ENCODE measurements at places on chromosomes 12 and 14.

GRCh38 chr12:116929885-116930284, 19.1 kb downstream of the FBXW8 start:
- no peak for DNase-seq

DNA sequence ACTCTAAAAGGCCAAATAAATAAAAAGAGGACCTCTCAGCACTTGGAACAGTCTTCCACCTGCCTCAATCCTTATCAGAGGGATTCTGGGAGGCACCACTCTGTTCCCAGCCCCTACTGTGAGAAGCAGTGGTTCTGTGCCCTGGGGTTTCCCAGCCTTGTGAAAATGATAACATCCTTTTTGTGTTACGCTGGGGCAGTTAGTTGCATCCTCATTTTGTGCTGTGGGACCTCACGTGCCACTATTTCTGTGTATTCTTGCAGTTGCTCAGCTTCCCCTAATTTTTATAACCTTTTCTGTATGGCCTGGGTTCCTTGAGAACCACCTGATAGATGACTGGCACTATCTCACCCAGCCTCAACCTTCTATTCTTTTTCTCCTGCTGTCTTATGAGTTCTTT, 10.8 kb upstream of the CMA1 start:
- DNase-seq = no peak

- no peak for DNase-seq
Measured at GRCh38 chr12:3795066-3795465, 42.2 kb upstream of the CRACR2A start.

- no peak for DNase-seq
Measured at GRCh38 chr12:53755893-53756292, 4.1 kb upstream of the CISTR start.

DNA sequence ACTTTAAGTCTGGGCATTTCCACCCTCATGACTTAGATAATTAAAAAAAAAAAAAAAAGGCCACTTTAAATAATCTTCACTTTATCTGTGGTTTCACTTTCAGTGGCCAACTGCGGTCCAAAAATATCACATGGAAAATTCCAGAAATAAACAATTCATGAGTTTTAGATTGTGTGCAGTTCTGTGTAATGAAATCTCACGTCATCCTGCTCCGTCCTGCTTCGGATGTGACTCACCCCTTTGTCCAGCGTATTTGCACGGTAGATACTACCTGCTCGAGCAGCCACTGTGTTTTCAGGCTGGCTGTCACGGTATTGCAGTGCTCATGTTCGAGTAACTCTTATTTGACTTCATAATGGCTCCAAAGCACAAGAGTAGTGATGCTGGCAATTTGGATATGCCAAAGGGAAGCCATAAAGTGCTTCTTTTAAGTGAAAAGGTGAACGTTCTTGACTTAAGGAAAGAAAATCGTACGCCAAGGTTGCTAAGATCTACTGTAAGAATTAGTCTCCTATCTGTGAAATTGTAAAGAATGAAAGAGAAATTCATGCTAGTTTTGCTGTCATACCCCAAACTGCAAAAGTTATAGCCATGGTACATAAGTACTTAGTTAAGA, 2.4 kb downstream of the E2F7 start:
- DNase-seq = no peak

- DNase-seq = no peak
Measured at GRCh38 chr12:108531929-108532848, 17.1 kb downstream of the FICD start.

DNA sequence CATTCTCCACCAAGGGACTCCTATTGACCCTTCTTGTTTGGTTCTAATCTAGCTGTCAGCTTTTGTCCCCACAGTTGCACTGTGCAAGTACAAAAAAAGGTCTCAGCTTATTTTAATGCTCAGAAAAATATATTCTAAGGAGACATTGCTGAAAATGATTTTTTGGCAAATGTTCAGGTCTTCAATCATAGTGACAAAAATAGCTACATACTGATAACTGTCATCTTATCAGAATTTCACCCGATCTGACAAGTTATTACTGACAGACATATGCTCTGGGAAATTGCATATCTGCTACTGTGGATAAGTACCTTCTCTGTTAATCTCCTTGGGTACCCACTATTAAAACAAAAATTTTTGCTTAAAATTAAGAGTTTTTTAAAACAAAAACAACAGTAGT, 263.6 kb downstream of the FLRT2 start:
- no peak for DNase-seq

DNA sequence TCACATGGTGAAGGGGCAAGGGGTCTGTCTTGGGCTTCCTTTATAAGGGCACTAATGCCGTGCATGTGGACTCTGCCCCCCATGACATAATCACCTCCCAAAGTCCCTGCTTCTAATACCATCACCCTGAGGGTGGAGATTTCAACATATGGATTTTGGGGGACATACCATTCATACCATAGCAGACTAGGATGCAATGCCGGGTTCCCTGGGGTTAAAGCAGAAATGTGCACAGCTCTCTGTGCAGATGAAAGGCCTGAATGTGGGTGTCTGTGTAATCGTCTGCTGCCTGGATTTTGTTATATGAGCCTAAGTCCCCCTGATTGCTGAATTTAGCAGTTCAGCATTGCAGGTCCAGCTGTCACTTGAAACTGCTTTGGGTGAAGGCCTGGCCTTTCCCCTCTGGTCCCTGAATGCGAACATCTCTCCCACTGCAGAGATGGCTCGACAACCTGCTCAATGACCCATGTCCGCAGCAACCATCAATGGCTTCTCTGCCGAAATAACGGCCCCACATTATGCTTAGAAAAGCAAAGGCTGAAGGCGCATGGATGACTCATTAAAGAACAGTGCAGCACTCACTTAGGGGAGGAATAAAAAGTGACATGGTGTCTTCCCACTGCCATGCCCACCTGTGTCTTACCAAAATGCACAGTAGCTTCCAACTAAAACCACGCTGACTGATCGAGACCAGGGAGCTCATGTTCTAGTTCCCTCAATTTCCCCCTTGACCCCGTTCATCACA, 286.3 kb downstream of the DPF3 start:
- DNase-seq = no peak

DNA sequence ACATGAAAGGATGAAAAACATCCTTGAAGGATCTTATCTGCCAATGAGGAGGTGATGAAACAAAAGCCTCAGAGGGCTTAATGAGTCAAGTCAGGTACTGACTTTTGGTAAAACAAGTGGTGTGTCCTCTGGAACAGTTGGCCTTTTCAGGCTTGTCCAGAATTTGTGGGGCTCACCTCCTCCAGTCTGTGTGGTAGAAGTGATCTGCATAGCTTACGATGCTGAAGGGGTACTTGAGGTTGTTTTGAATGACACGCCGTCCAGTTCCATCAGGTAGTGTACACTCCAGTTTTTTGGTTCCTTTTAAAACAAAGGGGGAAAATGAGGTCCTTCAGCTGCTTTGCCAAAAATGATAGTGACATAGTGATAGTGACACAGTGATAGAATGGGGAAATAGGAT, 17.0 kb downstream of the RTRAF start:
- no peak for DNase-seq

DNA sequence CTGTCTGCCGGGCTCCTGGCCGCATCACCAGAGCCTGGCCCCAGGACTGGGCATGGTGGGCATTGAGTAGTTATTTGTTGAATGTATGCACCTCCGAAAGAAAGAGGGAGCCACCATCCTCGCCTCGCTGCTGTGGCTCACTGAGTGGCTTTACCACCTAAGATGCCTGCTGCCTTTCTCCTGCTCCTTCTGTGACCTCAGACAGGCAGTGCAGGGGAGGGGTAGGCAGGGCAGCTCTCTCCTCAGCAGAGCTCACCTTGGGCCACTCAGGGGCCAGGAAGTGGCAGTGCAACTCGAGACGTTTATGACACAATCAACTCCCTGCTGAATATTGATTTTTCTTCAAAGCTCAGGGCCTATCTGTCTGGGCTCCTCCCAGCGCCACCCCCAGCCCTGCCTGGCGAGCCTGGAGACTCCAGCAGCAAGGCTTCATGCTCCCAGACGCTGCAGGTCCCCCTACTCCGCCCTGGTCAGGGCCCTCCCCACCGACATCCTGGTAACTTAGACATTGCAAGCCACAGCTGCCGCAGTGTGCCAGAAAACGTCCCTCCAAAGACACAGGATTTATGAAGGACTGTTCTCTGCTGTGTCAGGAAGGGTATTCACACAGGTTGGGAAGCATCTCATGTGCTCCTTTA, 84.3 kb upstream of the DIO3 start:
- DNase-seq = no peak

DNA sequence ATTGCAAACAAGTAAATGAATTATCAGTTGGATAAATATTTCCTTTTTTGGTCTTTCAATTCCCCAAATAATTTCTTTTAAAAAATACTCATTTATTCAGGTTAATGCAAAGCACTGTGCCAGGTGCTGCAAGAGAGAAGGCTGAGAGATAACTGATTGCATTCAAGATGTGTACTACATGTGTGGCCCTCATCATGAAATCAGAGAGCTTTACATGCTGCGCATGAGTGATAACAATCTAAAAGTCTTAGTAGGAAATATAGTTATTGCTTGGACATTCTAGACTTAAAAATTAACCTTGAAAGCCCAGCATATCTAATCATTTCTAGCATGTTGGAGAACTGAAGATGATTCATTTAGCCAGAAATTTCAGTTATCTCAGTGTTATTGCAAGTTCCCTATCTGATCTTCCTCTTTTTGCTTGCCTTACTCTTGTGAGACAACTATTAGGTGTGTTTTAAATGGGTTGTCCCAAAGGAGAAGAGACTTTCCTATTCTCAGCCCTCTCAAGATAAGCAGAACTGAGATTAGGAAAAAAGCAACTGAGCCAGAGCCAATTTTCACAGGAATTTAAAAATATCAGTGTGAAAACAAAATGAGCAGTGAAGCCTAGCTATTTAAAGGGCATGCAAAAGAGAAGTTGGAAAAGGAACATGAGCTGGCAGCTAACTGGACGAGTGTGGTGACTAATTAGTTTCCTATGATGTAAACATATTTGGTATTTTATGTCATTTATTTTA, 60.9 kb downstream of the PLEKHA5 start:
- no peak for DNase-seq

DNA sequence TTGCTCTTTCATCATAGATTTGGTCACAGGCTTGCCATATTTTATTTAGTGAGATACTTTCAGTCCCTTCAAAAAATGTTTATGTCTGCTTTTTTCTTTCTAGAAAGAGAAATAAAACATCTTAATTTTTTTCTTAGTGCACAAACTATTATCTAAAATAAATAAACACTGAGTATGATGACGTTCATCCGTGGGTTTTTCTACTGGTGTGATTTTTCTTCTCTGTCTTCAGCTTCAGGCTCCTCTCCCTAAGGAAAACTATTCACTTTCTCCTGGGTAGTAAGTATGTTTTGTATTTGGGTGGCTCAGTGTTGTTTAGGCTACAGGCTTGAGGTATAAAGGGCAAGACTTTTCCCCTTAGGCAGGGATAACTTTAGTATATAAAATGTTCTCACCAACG, 154.7 kb downstream of the DACT1 start:
- no peak for DNase-seq

DNA sequence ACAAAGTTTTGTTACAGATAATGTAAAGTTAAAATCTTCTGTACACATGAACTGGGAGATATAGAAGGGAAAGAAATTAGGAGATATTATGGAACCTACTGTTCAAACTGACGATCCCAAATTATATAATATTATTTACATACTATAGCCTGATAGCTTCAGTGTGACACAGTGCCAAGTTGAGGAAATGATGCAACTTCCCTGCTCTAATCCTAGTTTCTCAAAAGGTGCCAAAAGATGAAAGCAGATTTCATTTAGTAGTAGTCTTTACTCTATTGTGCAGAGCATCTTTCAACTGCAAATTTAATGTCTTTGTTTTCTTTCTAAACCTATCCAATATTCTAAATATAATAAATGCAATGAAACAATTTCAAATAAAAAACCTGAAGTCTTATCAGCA, 46.9 kb downstream of the COCH start:
- no peak for DNase-seq

GRCh38 chr14:93332397-93332852, 411 bp downstream of the BTBD7 start:
- DNase-seq = peak; percentile 28

- DNase-seq = no peak
Measured at GRCh38 chr12:18849080-18849479, 111.2 kb downstream of the CAPZA3 start.

GRCh38 chr12:10982244-10982643, 4.5 kb downstream of the TAS2R50 start:
- DNase-seq = no peak

- no peak for DNase-seq
Measured at GRCh38 chr12:99695050-99695449, 47.5 kb downstream of the GARIN6 start.

- DNase-seq = peak; percentile 59
Measured at GRCh38 chr12:49777800-49778748, 36.7 kb downstream of the TMBIM6 start.

- DNase-seq = no peak
Measured at GRCh38 chr14:56341766-56342493, 223.7 kb downstream of the PELI2 start.

- DNase-seq = no peak
Measured at GRCh38 chr12:122895320-122895703, 612 bp downstream of the VPS37B start.

- no peak for DNase-seq
Measured at GRCh38 chr12:70486588-70486987, 120.5 kb downstream of the KCNMB4 start.

GRCh38 chr14:24131549-24131966, 1.1 kb downstream of the FITM1 start:
- no peak for DNase-seq

- no peak for DNase-seq
Measured at GRCh38 chr12:52202361-52203078, 10.7 kb upstream of the KRT80 start.

DNA sequence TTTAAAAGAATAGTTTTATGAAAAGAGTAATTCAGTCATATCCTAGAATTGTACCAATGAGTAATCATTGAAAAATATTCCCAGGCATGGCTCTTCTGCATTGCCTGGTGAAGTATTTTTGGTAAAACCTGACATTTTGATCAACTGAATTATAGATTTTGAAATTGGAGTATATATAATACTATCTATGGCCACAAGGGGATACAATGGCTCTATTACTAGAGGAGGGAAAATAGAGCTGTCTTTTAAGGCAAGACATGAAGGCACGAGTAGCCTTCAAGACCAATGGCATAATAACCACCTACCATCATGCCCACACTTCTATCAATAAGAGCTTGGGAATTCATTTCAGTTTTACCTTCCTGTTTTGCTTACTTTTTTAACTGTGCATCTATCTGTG, 1241.4 kb upstream of the TMEM132C start:
- DNase-seq = no peak

Data from activated T-helper 1 cell treated with anti-CD3 and anti-CD28 coated beads, Interleukin-2, amount 50 U/mL, for 16 hours (primary cell).